Posterior cingulate gyrus (tissue), 11 donors: ENCODE measurements at places on chromosomes 16 and 17.

DNA sequence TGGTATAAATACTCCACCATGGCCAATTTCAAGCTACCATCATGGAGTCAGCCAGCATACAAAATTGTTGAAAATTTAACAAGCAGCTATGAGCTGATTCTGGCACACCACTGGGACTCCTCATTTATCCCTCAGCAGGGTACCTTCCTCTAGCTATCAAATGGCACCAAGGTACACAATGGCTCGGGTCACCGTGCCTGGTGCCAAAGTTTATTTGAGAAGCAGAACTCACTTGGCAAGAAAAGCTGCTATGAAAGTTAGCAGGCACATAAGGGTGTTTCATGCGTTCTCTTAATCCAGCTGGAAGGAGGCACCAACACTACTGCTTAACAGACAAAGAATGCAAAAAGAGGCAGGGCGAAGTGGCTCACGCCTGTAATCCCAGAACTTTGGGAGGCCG, 51.6 kb downstream of the IKZF3 start:
- DNase-seq: no peak

GRCh38 chr16:12527071-12527470, 276.6 kb downstream of the CPPED1 start:
- no peak for DNase-seq

- DNase-seq: no peak
These were observed 32.0 kb downstream of the CDH13 start for GRCh38 chr16:82658796-82659195.

DNA sequence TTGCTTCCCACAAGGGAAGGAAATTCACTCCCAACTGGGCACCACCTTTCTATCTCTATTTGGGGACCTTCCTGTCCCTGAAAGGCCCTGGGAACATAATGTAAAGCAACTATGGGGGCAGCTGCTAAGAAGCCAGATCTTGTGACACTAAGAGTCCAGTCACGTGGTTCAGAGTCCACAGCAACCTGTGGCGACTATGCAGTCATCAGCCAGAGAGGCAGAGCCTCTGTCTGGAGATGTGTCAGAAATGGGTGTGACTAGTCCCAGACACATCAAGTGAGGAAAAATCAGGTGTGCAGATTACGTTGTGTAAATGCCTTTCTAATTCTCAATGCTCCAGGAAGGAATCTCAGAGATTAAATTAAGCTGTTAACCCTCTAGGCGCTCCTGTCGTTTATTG, 26.6 kb upstream of the SKAP1 start:
- DNase-seq: no peak

DNA sequence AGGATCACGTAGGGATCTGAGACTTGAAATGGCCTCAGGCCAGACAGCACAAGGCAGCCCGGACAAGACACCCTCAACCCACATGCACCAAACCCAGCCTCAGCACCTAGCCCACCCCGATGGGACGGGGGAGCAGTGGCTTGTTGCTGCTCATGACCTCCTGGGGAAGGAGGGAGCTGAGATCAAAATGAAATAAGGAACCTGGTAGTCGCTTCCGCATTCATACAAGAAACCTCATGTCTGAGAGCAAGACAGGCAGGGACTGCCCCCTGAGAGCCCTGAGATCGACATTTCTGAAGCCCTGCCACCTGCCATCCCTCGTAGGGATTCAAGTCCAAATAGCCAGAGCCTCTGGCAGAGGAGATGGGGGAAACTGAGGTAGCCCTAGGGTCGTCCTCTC, 5.7 kb upstream of the CEP131 start:
- no peak for DNase-seq

GRCh38 chr17:79628861-79629547, 18.2 kb upstream of the RBFOX3 start:
- no peak for DNase-seq

- DNase-seq: no peak
These were observed 2.2 kb downstream of the GJC1 start for GRCh38 chr17:44827863-44828262.

GRCh38 chr16:66133643-66134338, 232.7 kb upstream of the CDH5 start:
- no peak for DNase-seq

DNA sequence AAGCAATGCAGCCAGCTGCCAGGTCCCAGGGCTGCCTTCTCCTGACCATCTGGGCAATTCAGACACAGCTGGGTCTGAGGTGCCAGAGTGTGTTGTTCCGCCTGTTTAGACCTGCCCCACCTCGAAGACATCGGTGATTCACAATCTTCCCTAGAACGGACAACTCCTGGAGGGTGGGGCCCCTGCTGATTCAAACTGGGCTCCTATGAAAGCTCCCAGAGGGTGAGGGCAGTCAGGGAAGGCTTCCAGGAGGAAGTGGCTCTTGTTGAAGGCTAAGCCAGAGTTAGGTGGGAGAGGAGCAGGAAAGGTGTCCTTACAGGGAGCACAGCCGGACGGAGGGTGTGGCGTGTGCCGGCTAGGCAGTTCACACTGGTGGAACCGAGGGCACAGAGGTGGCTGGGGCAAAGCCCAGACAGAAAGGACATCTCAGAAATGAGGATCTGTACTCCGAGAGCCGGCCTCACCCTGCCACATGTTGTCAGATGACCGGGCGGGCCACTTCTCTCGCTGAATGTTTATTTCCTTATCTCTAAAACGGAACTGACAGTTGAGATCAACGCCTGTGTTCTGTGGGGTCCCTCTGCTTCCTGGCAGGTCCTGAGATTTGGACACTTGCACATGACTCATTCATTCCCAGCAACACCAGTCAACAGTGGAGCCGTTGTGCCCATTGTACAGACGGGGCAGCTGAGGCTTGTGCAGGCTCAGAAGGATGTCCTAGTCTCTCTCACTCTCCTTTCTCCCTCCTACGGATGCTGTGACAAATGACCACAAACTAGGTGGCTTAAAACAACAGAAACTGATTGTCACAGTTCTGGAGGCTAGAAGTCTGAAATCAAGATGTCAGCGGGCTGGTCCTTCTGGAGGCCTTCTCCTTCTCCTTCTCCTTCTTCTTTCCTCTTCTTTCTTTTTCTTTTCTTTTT, 26.9 kb upstream of the LITAF start:
- no peak for DNase-seq

DNA sequence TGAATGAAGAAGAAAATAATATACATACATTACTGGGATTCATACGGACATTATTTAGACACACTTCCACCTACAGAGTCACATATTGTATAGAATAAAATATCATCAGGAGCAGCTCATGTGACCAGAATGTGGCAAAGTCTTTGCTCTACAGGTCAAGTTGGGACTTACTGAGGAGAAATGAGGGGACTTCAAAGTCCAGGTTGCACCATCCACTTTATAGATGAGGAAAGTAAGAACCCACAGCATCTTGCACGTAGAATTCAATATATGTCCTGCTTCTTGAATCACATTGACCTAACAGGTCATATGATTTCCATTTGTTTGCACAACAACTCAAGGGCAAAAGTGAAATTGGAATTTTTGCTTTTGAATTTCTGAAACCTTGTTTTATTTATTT, 524.3 kb downstream of the WWOX start:
- DNase-seq: no peak

DNA sequence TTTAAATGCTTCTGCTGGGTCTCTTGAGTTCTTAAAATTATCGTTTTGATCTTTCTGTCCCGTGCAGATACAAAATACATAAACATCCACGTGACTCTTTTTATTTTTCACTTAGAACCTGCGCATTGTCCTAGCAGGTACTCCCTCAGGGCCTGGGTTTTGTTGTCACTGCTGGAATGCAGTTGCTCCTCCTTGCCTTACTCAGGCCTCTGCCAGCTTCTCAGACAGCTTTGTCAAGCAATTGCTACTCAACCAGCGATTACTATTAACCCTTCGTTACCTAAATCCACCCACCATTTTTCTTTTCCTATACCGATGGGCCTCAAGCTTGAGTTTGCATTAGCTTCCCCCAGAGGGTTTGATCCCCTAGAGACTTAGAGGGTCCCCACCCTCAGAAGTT, 405.9 kb upstream of the RBFOX1 start:
- DNase-seq: no peak

DNA sequence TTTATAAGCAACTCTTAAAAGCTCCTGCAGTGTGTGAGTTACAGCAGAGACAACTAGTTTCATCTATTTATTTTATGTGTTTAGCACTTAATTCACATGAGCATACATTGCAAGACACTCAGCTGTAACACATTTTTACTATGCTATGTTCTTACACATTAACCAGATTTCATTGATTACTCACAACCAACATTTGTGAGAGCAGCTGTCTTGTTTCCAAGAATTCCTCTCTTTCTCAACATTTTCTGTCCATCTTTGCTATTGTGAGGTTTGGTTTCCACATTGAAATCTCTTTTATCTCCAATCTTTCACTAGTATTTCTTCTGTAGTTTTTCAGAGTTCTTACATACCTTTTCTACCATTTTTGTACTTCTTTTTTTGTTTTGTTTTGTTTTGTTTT, 51.2 kb downstream of the COPRS start:
- DNase-seq: no peak

DNA sequence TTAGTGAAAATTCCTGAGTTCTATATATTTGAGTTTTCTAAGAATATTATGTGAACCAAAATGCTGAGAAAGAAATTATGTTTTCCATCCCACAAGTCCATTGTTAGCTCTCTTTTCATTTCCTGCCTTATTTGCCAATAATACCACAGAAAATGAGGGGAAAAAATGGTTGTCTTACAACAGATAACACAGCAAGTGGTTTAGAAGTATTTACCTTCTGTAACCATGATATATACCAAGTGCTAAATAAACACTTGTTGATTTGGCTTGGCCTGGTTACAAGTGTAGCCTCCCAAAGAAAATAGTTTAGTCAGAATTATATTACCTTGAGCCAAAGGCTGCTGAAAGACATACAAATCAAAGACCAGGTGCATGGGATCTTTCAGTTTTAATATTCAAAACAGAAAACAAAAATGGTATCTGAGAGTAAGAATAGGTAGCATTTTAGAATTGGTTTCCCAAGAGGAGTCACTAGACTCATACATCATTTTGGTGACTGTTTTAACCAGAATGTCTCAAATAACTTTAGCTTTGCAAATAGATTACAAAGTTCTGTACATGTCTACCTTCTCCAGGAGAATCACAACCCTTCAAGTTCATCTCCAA, 439.8 kb upstream of the DYNLRB2 start:
- no peak for DNase-seq

- DNase-seq: no peak
These were observed 113.9 kb downstream of the BANP start for GRCh38 chr16:88064889-88065746.

GRCh38 chr17:49723423-49723822, 15.7 kb upstream of the SLC35B1 start:
- no peak for DNase-seq

- no peak for DNase-seq
These were observed at the start of gene CD19 for GRCh38 chr16:28931801-28932225. TSS of gene CD19 (plus strand) at chr16:28931971. CDS start at chr16:28932001, 30 bp downstream.

- DNase-seq: no peak
These were observed 397 bp downstream of the RIPOR1 start for GRCh38 chr16:67528870-67529581.

DNA sequence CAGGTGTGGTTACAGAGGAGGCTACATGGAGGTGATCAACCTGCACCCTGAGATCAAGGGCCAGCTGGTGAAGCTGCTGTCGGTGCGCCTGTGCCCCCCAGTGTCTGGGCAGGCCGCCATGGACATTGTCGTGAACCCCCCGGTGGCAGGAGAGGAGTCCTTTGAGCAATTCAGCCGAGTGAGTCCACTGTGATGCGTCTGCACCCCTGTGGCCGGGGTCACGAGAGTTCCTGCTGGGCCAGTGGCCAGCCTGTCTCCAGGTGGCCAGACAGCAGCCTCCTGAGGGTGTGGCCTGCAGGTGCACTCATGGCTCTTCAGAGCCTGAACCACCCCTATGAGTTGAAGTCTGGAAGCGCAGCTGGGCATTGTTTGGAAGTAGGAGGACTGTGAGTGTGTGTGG, 38.1 kb downstream of the GPT2 start:
- DNase-seq: no peak

DNA sequence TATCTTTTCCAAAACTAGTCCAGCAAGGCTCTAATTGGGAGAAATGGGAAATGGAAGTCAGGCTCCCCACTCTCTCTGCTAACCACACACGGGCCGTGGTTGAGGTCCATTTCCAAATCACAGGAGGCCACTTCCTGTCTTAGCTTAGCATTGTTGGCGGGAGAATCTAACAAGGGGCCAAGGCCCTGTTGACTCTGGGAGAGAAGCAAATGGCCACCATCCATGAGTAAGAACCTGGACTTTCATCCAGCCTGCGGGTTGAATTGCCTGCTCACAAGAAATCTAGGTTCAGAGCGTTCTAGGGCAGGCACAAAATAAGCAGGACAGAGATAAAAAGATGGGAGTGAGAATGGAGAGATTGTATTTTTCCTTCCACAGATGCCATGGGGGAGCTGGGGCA, 5.7 kb downstream of the FAM20A start:
- DNase-seq: no peak

- DNase-seq: no peak
These were observed 399.2 kb downstream of the CNTNAP4 start for GRCh38 chr16:76676356-76676755.

DNA sequence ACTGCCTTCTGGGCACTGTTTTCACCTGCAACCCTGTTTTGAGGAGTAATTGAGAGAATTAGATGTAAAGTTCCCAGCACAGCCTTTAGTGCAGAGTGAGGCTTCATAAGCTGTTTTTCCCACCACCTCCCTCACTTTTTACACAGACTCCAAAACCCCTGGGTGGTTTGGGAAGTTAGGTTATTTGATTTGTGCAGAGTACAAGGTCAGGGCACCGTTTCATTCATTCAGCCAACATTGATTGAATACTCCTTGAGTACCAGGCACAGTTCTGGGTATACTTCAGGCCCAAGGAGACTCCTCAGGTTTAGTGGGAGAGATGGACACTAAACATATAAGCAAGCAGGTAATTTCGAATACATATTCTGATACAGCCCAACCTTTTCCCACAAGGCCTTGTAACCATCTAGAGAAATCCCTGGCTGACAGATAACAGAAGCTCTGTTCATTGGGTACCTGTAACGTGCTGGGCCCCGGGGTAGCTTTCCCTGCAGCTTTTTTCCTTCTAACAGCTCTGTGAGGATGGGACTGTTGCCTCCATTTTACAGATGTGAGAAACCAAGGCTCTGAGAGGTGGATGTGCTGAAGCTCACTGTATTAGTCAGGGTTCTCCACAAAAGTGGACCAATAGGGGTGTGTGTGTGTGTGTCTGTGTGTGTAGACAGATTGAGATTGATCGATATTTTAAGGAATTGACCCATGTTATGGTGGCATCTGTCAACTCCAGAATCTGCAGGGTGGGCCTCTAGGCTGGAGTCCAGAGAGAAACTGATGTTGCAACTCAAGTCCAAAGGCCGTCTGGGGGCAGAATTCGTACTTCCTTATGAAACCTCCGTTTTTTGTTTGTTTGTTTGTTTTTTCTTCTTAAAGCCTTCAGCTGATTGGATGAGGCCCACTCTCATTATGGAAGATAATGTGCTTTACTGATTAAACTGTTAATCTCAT, 234.7 kb downstream of the SNX29 start:
- no peak for DNase-seq

GRCh38 chr17:48490451-48490892, 40.3 kb downstream of the HOXB1 start:
- no peak for DNase-seq
